ENCODE measurements at places on chromosomes 16 and 17.

GRCh38 chr17:57706761-57707160 is 38.3 kb downstream of the CCDC182 start:
- no peak for DNase-seq

DNA sequence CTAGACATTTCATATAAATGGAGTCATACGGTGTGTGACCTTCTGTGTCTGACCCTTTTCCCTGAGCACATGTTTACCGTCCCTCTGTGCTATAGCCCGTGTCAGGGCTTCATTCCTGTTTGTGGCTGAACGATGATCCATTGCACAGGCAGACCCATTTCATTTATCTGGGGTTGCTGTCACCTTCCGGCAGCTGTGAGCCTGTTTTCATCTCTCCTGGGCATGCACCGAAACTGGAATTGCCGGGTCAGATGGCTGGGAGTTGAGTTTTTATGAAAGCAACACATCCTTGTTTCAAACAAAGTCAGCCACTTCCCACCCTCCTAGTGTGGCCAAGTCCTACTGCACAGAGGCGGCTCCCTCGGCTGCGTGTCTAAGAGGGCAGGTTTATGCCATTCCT is 25.5 kb downstream of the BAIAP2 start:
- DNase-seq = no peak

DNA sequence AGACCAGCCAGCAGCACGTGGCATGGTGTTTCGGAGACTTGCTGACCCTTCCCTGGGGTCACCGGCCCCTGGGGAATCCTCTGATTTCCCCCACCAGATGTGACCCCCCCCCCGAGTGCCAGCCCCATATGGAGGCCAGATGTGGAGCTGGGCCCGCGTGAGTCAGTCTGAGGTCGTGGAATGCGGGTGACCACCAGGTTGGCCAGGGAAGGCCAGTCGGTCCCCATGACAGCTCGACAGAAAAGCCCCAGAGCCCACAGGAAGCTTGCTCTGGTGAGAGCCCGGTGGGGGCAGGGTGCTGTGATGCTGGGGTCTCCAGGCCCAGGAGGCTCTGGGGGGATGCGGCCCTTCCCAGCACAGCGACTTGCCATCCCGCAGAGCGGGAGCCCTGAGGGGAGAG is 209.0 kb downstream of the NTN1 start:
- DNase-seq = no peak

GRCh38 chr16:11411059-11411550 is 65.8 kb downstream of the RMI2 start:
- DNase-seq = no peak

GRCh38 chr17:36869856-36870719 is 67.2 kb upstream of the LHX1 start:
- no peak for DNase-seq

GRCh38 chr16:11296706-11297491 is 15.8 kb upstream of the PRM1 start:
- no peak for DNase-seq
